Central memory CD4-positive, alpha-beta T cell (primary cell): ENCODE measurements at places on chromosomes 7 and 10.

GRCh38 chr7:108076156-108076555, 54.0 kb downstream of the LAMB4 start:
- DNase-seq: no peak

DNA sequence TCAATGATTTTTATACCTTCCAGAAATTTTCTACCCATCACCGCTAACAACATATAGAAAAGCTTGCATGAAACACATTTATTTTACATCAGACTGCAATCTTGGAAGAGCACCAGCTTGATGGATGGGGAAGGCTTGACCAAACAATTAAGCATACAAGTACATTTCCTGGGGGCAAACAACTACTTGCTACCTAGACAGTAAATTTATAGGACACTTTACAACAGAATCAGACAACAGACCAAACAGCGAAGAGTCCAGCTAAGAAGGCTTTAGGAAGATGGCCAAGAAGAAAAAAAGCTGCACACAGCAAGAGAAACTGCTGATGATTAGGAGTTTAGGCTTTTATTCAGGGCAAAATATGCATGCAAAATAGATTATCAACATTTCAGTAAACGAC, 8.0 kb downstream of the AASS start:
- DNase-seq: no peak

DNA sequence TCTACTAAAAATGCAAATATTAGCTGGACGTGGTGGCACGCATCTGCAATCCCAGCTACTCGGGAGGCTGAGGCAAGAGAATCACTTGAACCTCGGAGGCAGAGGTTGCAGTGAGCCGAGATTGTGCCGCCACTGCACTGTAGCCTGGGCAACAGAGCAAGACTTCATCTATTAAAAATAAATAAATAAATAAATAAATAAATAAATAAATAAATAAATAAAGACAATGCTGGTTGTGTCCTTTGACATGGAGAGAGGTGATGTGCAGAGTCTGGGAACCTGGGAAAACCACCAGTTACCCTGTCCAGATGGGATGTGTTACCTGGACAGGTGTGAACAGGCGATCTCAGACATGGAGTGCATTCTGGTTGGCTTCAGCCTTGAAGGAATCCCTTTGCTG, 102.5 kb downstream of the COBL start:
- no peak for DNase-seq

- DNase-seq: no peak
Measured at GRCh38 chr7:39461263-39461820, 104.9 kb upstream of the YAE1 start.

DNA sequence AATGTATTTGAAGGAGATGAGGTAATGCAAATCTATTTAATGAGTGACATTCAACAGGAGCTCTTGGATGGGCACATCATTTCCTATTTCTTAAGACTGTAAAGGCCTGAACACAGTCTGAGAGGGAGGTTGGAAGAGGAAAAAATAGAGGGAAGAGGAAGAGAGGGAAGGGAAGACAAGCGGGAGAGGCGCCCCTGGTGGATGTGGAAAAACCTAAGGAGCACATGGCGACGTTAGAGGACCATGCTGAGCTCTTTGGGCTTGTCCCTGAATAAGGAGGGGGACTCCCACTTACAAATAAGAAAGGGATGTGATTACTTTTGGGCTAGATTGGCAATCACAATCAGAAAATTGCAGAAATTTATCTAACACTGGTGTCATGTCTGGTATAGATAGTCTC, 19.6 kb downstream of the SUN3 start:
- DNase-seq: no peak

GRCh38 chr10:10886861-10887531, 130.7 kb upstream of the CELF2 start:
- DNase-seq: no peak

- no peak for DNase-seq
Measured at GRCh38 chr10:71536332-71536731, 139.6 kb downstream of the CDH23 start.

- DNase-seq: no peak
Measured at GRCh38 chr7:22387583-22387982, 30.6 kb upstream of the RAPGEF5 start.

- DNase-seq: no peak
Measured at GRCh38 chr10:131725581-131726069, 175.2 kb upstream of the PPP2R2D start.

DNA sequence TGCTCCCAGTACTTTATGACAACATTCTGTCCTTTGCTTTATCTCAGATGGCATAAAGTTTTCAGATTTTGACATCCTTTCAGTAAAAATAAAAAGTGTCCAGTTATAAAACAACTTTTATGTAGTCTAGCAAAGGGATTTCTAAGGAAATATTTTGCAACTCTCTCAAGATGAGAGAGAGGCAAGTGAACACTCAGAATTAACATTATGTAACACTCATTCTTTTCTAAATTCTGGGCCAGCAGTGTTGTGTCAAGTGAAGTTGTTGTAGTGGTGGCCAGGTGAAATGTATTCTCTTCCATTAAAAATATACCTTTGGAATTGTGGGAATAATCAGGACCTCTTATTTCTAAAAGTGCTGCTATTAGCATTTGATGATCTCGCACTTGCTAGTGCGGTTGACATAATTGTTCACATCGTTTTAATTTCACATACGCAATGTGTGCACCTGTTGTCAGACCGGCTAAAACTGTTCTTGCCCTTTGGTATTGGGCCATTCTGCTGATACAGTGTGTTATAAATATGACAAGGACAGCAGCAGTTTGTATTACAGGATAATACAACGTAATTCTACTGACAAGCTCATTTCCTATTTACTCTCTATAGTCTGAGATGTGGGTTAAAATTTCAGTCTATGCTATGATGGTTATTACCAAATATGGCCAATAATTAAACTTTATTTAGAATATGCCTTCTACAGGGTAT, 23.8 kb downstream of the CPED1 start:
- DNase-seq: no peak

- DNase-seq: no peak
Measured at GRCh38 chr7:77326131-77326530, 90.0 kb downstream of the GSAP start.

- DNase-seq: no peak
Measured at GRCh38 chr10:60032723-60033122, 126.4 kb upstream of the CCDC6 start.

- DNase-seq: no peak
Measured at GRCh38 chr10:133123050-133123745, 35.5 kb downstream of the ADGRA1 start.
